ENCODE measurements at places on chromosomes 11 and 22.

- DNase-seq: peak; percentile 52
Measured at GRCh38 chr11:72239313-72239848, 4.6 kb downstream of the PHOX2A start.

- no peak for DNase-seq
Measured at GRCh38 chr22:25359601-25360261, 140.3 kb downstream of the CRYBB2 start.

DNA sequence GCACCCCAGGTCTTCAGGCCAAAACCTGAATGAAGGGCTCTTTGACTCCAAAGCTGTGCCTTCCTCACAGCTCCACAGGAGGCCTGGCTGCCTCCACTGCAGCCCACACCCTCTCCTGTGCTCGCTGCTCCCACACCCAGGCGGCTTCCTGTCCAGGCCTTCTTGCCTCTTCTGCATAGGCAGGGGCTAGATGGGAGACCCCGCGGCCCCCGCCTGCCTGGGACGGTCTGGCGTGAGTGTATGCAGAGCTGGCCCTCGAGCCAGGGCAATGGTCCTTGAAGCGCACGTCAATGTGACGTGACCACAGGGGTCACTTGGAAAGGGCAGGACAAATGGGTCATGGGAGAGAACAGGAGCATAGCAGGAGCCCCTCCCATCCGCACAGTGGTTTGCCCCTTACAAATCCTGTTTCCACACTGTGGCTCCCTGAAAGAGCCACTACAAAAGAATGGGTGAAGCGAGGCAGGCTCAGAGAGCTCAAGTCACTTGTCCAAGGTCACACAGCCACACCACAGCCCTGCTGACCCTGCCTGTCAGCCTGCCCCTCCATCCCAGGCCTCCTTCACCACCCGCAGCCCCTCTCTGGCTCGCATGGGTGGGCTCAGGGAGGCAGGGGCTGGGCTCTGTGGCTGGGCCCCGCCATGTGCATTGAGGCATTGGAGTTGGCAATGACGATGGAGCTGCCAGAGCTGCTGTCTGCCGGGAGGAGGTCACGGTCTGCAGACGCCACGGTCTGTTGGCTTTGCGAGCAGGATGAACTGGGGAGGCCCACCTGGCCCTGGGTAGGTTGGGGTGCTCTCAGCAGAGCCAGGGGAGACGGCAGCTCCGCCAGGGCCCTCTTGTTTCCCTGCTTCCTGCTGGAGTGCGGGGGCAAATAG, 71.2 kb upstream of the WNT11 start:
- no peak for DNase-seq

- peak; percentile 20 for DNase-seq
Measured at GRCh38 chr22:45671783-45672563, at the start of gene ATXN10. TSS of gene ATXN10 (plus strand) at chr22:45671834. CDS start at chr22:45672064, 230 bp downstream.

GRCh38 chr11:74018331-74019005, 9.6 kb upstream of the UCP3 start:
- no peak for DNase-seq

DNA sequence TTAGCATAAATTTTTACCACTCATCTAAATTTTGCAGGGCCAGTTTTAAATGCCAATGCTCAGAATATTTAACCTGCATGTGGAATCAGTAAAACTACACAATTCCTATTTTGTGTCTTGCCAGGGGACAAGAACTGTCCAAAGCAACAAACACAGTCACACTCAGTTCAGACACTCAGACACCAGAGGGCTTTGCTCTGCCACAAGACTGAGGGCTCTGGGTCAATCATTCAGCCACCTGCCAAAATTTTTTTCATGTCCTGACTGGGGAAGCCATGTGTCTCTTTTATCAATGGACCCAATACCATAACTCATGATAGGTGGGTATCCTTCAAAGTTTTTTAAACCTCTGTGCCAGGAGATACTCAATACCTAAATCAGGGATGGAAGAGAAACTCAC, 304.0 kb upstream of the ANO3 start:
- no peak for DNase-seq

GRCh38 chr22:49845241-49845640, 8.4 kb upstream of the ZBED4 start:
- DNase-seq: no peak

- DNase-seq: no peak
Measured at GRCh38 chr11:2774173-2775082, 74.6 kb upstream of the KCNQ1OT1 start.

DNA sequence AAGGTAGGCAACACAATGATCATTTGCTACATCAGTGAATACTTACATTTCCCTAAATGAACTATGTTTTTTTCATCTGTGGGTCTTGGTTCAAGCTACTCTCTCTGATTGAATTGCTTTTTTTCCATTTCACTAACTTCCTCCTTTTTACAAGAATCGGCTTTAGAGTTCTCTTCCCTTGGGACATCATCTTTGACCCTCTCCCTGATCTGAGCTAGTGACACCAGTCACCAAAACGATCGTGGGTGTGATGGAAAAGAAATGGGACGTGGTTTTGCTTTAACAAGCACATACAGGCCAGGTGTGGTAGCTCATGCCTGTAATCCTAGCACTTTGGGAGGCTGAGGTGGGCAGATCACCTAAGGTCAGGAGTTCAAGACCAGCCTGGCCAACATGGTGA, 129.9 kb downstream of the WT1 start:
- DNase-seq: no peak
